Lower leg skin (tissue), 4 donors: ENCODE measurements at places on chromosomes 11 and 22.
A peak's percentile ranks its signal among the peaks of the same experiment; 100 is the strongest.

GRCh38 chr22:33654173-33654895, 265.9 kb downstream of the LARGE1 start:
- DNase-seq: no peak

DNA sequence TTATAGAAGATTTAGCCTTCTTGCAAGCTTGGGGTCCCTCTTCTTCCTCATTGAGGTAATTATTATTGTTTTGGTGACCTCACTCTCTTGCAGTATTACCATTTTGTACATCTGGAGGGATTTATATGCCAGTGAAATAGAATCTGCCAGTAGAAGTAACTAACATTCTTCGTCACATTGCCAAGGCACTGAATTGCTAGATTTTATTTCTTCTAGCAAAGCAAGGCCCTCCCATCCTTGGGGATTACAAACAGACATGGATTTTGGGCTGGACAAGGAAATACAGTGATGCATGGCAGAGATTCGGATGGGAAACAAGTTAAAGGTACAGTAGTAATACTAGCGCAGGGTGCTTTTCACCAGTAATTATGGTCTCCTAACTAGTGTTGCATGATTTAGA, 7.8 kb downstream of the ADAMTS15 start:
- DNase-seq: no peak

GRCh38 chr11:111115890-111116289, 129.6 kb upstream of the POU2AF2 start:
- no peak for DNase-seq

DNA sequence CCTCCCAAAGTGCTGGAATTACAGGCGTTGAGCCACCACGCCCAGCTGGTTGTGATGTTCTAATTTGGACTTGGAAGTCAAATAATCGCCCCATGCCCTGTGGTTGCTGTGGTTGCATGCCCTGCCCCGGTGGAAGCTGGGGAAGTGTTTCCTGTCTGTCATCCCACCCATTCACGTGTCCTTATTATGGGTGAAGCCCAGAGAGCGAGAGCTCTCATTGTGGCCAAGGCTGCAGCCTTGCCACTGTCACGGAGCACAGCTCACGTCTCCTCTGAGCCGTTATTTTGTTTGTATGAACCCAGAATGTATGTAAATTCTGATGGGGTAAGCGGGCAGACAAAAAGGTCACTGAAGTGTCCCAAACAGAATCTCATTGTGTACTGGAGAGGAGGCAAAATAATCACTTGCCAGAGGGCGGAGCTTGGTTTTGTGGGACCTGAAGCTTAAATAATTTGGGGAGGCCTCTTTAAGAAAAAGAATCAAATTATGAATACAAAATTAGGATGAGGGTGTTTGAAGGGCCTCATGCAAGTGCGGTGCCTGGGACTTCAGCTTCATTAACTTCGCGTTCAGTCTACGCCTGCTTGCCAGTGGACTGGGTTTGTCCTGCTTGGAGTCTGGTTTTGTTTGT, 25.8 kb upstream of the TREH start:
- peak; percentile 83 for DNase-seq

- DNase-seq: no peak
These were observed 101.7 kb downstream of the METTL15 start for GRCh38 chr11:28209906-28210305.

DNA sequence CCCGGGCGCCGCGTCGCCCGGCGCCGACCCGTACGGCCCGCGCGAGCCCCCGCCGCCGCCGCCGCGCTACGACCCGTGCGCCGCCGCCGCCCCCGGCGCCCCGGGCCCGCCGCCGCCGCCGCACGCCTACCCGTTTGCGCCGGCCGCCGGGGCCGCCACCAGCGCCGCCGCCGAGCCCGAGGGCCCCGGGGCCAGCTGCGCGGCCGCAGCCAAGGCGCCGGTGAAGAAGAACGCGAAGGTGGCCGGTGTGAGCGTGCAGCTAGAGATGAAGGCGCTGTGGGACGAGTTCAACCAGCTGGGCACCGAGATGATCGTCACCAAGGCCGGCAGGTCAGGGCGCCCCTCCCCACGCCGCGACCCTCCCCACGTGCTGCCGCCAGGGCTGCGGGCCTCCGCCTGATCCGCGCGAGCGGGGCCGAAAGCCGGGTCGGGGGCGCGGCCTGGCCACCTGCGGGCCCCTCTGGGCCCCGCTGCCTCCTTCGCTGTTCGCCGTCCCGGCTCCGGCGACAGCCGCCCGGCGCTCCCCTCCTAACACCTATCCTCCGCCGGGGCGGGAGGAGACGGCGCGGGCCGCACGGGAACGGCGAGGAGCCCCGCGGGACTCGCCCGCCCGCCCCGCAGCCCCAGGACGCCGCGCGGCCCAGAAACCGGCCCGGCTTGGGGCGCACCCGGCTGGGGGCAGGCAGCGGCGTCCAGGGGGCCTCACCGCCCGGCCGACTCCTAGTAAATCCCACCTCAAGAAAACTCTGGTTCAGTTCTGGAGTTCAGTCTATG, 560 bp downstream of the TBX1 start:
- DNase-seq: no peak

DNA sequence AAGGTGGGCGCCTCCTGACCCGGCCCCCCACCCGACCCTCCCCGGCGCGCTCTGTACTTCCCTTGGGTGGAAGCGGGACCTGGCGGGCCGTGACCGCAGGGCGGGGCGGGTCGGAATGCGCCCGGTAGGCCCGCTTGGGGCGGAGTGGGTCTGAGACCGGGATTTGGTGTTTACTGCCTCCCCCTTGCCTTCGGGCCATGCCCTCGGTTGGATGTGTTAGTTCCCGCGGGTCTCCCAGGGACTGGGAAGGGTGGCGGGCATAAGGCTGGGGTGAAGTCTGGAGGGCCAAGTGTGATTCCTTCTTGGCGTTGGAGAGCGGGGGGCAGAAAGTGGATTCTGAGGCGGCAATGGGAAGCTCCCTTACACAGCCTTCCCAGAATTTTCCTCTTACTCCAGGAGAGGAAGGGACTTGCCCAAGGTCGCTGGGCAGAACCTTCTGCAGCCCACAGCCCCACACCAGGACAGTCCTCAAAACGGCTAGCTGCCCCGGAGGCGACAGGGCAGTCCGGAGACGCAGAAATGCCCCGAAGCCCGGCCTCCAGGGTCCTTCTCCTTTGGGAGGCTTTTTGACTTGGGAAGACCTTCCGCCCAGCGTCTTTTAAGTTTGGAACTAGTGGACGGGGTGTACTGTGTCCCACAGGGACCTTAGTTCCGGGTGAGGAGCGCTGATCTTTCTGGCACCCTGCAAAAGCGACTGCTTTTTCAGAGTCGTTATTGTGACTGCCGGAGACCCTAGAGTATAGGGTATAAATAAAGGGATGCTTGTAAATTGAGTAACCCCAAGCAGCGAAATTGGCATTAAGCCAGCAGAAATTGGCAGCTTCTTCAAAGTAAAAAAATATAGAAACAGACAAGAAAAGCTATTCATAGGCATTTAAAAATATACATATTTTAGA, 647 bp downstream of the SWAP70 start:
- peak; percentile 41 for DNase-seq

DNA sequence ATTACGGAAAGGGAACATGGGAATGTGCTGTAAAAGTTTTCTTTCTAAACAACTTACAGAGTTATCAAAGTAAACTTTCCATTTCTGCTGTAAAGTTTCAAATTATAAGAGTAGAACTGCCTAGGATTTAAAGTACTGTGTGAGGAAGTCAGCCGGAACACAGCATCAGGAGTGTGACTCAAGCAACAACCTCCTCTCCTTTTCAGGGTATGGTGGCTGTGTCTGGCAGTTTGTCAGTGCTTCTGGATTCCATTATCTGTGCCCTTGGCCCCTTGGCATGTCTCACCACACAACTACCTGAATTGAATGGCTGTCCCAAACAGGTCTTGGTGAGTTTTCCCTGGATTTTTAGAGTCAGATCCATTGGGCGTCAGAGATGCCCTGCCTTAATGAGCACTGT, 6.9 kb upstream of the TOM1 start:
- no peak for DNase-seq

- DNase-seq: no peak
These were observed at the start of gene PACSIN3 for GRCh38 chr11:47186076-47186699. TSS of gene PACSIN3 (minus strand) at chr11:47186434. CDS start at chr11:47182727, 3,707 bp downstream.

DNA sequence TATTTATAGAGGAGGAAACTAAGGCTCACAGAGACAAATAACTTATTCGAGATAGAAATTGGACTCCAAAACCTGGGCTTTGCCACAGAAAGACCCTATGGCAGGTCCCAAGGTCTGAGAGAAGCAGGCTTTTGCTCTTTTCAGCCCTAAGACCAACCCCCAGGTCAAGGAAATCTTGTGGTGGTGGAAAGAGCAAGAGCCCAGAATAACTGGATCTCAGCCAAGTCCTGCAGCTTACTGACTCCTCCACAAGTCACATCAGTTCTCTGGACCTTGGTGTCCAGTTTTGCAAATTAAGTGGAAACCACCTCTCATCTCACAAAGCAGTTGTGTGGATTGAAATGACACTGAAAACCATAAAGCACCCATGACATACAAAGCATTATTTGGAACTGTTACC, 122.2 kb downstream of the C11orf58 start:
- no peak for DNase-seq

DNA sequence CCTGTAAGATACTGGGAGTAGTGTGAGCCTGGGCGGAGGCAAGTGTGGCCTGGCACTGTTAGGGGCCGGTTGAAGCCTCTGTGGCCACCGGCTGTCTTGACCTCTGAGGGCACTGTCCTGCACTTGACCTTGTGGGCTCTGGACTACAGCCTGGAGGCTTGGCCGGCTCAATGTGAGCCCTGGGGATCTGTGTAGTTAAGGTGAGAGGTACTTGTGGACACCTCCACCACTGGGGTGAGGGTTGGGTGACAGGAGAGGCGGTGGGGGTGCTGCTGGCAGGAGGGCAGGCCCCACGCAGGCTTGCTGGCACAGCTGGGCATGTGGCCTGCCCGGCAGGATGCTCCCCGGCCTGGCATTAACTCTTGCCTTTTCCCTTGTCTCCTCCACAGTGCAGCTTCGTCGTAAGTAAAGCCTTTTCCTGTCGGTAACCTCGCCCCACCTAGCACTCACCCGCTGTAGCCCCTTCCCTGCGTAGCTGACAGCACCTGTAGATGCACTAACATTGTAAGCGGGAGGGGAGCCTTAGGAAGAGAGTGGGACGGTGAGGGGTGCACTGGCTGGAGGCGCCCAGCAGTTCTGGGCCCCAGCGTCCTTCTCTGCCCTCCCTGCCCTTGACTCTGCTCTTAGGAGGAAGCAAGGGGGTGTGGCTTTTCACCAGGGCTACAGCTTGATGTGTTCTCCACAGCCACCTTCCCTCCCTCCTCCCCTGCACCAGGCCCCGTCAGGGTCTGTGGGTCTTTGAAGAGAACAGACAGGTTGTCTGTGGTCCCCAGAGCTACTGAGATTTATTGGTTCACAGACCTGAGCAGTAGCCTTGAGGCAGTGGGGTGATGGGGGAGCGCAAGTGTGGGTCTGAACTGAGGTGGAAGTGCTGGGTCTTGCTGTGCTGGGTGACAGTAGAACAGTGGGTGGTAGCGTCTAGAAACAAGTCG, 17.6 kb downstream of the INCENP start:
- DNase-seq: no peak

GRCh38 chr22:37817705-37818408, 5.3 kb upstream of the GALR3 start:
- DNase-seq: peak; percentile 59
